ENCODE measurements at places on chromosomes 12 and 14.

GRCh38 chr12:16506394-16506793 lies 99.6 kb downstream of the LMO3 start:
- no peak for DNase-seq

DNA sequence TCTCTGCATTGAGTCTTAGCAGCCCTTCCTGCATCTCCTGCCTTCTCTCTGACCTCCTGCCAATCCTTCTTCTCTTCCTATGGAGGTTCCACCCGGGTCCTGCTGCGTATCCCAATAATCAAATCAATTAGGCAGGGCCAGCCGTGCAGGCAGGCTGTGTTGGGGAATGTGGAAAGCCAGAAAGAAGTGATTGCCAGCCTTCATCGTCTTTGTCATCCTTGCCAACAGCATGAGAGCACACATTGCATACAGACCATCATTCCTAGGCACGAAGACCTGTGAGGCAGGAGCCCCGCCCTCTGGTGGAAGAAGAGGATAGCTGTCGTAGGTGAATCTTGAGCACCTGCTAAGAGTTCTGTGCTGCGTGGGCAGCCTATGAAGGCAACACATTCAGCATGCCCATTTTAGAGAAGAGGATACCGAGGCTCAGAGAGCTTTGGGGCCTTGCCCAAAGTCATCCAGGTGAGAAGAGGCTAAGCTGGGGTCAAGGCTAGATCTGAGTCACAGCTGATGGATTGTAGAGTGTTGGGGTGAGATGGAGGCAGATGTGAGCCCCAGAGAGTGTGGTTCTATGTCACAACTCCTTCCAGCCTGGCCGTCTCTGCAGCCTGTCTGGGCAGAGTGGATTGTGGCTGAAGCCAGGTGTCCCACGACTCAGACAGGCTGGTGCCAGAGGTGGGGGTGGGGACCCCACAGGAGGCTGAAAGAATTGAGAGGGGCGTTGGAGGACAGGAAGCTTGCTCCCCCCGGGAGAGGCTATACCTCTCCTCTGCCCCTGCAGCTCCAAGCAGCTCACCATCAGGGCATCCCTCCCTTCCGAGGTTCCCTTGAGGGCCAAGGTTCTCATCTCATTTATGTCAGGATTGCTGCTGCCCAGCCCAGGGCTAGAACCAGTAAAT lies 12.7 kb downstream of the C14orf132 start:
- peak; percentile 33 for DNase-seq

DNA sequence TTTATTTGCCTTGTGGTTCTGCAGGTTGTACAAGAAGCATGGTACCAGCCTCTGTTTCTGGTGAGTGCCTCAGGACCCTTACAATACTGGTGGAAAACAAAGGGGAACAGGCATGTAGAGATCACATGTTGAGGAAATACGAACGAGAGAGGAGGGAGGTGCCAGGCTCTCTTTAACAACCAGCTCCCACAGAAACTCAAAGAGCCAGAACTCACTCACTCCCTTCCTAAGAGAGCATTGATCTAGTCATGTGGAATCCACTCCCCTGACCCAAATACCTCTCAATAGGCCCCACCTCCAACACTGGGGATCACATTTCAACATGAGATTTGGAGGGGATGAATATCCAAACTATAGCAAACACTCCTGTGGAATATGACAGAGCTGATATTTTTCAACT lies 938.0 kb downstream of the GALC start:
- no peak for DNase-seq

- peak; percentile 3 for DNase-seq
Measured at GRCh38 chr14:81206115-81206514, 14.6 kb downstream of the GTF2A1 start.

DNA sequence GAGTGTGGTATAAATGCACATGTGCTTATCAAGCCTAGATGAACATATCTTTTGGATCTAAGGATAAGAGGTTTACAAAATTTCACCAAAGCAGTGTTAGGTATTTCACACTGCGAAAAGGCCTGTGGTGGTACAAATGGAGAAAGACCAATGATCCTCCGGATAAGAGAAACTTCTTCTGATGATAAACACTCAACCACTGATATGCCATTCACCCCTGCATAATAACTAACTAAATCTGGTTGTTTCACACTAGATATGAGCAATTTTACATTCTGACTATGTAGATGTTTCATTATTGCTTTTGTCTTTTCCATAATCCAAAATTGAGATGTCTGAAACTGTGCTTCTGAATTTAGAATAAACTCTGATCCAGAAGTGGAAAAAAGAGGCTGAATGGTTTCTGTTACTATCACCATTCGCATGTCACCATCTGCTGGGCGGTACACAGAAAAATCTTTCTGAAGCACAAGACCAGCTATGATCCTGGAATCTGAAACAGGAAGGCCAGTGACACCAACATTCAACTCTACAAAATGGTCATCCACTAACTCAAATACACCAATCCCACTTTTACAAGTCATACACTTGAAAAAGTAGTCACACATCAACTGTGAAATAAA lies 1.3 kb downstream of the BBS10 start:
- peak; percentile 50 for DNase-seq

DNA sequence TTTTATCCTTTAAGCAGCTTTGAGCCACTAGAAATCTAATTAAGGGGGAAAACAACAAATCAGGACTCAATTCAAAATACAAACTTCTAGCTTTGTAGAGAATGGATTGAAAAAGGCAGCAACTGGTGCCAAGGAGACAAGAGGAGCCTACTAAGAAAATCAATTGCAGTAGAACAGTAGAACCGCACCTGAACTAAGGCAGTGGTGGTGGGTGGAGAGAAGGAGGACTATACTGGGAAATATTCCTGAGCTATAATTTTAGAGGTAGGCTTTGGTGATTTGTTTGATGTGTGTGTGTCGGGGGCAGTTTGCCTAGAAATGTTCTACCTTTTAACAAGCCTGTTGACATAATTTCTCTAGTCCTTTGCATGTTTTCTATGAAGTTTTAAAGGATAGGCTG lies 270.9 kb upstream of the SYT10 start:
- DNase-seq, result no peak

GRCh38 chr12:65666876-65667275 lies 157.4 kb upstream of the HMGA2 start:
- DNase-seq, result no peak

DNA sequence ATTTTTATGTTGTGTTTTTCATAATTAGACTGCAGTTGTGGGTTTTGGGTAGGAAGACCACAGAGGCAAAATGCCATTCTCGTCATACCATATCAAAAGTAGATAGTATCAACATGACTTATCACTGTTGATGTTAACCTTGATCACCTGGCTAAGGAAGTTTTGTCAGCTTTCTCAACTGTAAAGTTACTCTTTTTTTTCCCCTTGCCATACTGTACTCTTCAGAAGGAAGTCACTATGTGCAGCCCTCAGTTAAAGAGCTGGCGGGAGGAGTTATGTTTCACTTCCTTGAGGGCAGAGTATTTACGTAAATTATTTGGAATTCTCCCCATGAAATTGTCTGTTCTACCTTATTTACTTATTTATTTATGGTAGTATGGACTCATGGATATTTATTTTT lies 78.7 kb downstream of the PRORP start:
- no peak for DNase-seq

DNA sequence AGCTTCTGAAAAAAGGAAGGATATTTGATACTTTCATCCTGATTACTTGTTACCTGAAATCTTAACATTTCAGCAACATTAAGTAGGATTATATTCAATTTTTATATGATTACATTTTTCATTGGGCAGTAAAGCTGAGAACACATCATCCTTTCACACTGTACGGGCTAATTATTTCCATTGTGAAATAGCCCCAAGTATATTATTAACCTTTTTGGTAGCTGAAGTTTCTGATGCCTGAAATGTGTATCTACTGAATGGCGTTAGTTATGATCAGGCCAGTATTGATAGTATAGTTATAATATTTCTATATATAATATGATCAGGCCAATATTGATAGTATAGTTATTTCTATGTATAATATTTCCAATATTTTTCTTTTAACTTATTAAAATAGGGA lies 10.1 kb downstream of the SPATS2 start:
- no peak for DNase-seq

- no peak for DNase-seq
Measured at GRCh38 chr12:30964896-30965612, 38.5 kb downstream of the TSPAN11 start.

DNA sequence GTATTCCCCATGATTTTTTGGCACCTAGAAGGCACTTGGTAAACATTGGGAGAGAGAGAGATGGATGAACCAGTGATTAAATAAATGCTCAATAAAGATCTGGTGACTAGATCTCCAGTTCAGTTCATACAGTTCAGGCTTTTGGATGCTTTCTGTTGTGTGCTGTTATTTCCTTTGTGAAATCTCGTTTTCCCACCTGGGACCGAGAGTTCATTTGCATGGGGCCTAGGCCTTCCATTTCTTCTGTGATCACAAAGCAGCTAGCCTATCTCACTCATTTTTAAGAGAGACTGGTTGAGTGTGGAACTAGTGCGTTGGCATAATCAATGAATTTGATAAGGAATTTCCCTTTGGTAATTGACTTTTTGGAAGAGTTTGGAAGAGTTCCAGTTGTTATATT lies 104.0 kb downstream of the VRK1 start:
- DNase-seq, result no peak

GRCh38 chr14:93073910-93074769 lies 41.6 kb downstream of the ITPK1 start:
- peak; percentile 62 for DNase-seq

- no peak for DNase-seq
Measured at GRCh38 chr14:105929327-105930081, 403.1 kb downstream of the TMEM121 start.

- no peak for DNase-seq
Measured at GRCh38 chr12:662566-663292, 516 bp downstream of the NINJ2 start.

- no peak for DNase-seq
Measured at GRCh38 chr14:36275741-36276140, 44.7 kb downstream of the MBIP start.

GRCh38 chr12:5085896-5086295 lies 42.2 kb downstream of the KCNA5 start:
- no peak for DNase-seq

DNA sequence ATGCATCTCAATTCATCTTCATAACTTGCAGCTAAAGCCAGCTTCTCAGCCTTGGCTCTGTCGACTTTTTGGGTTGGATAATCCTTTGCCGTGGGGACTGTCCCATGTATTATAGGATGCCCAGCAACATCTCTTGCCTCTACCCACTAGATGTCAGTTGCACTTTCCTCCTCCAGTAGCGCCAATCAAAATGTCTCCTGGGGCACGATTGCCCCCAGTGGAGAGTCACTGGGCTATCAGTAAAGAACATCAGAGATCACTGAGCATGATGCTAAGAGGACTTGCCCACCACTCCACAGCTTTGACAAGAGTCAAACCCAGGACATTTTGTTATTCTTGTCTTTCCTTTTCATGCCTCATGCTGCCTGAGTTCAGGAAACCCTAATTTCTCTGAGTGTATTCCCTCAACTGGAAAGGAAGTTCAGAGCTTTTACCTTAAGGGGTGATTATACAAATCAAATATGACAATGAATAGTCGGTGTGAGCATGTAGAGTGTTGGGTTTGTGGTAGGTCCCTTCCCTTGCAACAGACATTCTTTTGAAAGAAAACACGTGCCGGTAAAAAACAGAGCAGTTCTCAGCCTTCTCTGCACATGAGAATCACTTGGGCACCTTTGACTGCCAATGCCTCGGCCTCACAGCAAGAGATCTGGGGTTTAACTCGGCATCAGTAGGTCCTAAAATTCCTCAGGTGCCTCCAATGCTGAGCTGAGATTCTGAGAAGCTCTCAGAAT lies 980.6 kb downstream of the VRK1 start:
- DNase-seq, result no peak

- DNase-seq, result no peak
Measured at GRCh38 chr14:28773861-28774691, 7.5 kb downstream of the FOXG1 start.
